ENCODE measurements at places on chromosomes 3 and 15.

GRCh38 chr3:52172262-52172757 lies 18.1 kb upstream of the POC1A start:
- H3K36me3 ChIP-seq = no peaks in the 10 kb centered on the region
- no peak overlapping the region for H3K4me3 ChIP-seq
- H3K27ac ChIP-seq = no peak overlapping the region
- H3K27me3 ChIP-seq = peaks cover 2% of the 10 kb centered on the region

DNA sequence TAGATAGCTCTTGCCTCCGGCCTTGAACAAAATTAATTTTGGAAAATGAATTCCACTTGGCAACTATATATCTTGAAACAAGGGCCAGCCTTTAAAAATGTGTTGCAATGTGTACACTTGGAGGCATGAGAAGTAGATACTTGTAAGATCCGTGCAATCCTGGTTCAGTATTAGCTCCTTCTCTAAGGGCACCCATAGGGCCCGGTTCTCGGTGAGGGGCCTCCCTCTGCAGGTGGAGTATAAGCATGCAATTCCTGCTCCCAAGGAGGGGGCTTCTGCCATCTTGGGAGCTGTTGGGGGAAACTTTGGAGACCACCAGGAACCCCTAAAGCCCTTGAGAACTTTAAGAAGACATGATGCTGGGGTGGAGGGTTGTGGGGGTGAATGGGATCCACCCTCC lies 388.7 kb upstream of the RGMA start:
- no peak overlapping the region for H3K27ac ChIP-seq
- no peak overlapping the region for H3K4me3 ChIP-seq
- no peaks in the 10 kb centered on the region for H3K27me3 ChIP-seq

DNA sequence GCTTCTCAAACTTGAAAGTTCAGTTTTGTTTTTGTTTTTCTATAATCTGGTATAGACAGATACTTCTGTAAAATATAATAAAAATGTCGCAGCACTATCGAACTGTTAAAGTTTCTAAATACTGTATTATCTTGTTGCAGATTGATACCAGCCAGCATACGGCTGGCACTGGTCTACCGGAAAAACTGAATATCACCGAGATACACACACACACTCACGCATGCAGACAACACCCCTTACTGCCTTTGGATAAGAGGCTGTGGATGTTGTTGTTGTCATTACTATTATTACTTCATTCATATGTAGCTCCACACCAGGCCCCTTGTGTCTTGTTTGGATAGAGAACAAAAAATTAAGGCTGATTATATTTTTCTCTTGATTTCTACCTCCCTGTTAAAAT lies 32.4 kb downstream of the MAP6D1 start:
- DNase-seq = no peak
- H3K4me1 ChIP-seq = no peaks in the 10 kb centered on the region
- H3K27ac ChIP-seq = no peak overlapping the region
- H3K27me3 ChIP-seq = no peaks in the 10 kb centered on the region
- H3K4me3 ChIP-seq = no peak overlapping the region

GRCh38 chr3:180048840-180049239 lies 12.1 kb upstream of the PEX5L start:
- no peaks in the 10 kb centered on the region for H3K36me3 ChIP-seq
- H3K27me3 ChIP-seq = peaks cover 2% of the 10 kb centered on the region
- H3K27ac ChIP-seq = no peak overlapping the region
- DNase-seq = no peak

- no peaks in the 10 kb centered on the region for H3K27me3 ChIP-seq
- no peak overlapping the region for H3K4me3 ChIP-seq
- H3K4me1 ChIP-seq = peaks cover 25% of the 10 kb centered on the region
- H3K27ac ChIP-seq = no peak overlapping the region
- DNase-seq = peak; percentile 81
- no peaks in the 10 kb centered on the region for H3K36me3 ChIP-seq
These were observed 5.4 kb downstream of the ACOX2 start for GRCh38 chr3:58531555-58531954.
